Vagina (tissue), 2 donors: ENCODE measurements at places on chromosomes 13 and 19.

- no peak for DNase-seq
Measured at GRCh38 chr19:10543059-10543419, 665 bp upstream of the ATG4D start.

DNA sequence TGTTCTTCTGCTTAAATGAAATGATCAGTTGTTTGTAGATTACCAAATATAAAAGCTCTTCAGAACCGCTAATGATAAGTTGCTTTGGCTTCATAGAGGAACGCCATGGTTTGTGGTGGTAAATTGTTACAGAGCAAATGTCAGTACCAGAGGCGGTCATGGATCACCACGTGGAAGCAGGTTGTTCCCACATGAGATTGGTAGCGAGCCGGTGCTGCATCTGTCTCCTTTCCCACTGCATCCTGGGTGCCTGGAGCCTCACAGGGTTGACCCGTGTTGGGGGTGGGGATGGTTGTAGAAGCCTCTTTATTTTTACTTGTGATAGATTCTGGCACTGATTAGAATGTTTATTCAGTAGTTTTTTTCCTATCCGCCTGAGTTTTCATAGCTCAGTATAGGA lies 14.7 kb downstream of the GARRE1 start:
- DNase-seq = no peak

- DNase-seq = no peak
Measured at GRCh38 chr13:46031581-46032263, 20.8 kb downstream of the ZC3H13 start.

- DNase-seq = no peak
Measured at GRCh38 chr13:71876648-71877255, 9.7 kb upstream of the DACH1 start.

DNA sequence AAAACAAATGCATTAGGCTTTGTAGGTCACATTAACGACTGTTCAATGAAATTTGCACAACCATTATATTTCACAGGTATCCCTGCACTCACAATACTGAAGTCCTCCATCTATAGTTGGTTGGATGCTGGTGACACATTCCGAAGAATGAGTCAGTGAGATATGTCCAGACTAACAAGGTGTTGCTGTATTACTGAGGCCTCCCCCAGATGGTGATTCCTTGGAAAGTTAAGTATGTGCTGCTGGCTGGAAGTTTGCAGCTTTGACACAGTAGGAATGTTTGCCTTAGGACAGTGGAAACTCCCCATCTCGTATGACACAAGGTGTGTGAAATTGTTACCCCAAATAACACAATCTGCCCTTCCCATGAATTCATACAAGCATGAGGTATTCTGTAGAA lies 46.6 kb downstream of the FGF14 start:
- DNase-seq = no peak

DNA sequence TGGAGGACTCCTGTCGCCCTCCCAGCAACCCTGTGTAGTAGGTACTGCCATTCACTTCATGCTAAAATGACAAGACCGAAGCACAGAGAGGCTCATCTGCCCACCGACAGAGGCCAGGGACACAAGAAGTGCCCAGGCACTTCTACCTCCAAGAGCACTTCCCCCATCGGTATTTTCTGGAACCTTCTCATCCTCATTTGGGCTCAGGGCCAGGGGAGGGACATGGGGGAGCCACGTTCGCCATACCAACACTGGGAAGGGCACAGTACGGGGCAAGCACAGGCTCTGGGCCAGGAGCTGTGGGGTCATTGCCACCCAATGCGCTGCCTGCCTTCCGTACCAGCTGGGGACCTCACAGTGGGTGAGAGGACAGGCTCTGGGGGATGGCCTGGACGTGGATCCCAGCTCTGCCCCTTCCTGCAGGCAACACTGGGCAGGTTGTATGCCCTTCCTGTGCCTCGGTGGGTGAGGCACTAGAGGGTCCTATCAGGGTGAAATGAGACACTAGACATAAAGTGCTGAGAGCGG lies 21.3 kb upstream of the CCNP start:
- no peak for DNase-seq

DNA sequence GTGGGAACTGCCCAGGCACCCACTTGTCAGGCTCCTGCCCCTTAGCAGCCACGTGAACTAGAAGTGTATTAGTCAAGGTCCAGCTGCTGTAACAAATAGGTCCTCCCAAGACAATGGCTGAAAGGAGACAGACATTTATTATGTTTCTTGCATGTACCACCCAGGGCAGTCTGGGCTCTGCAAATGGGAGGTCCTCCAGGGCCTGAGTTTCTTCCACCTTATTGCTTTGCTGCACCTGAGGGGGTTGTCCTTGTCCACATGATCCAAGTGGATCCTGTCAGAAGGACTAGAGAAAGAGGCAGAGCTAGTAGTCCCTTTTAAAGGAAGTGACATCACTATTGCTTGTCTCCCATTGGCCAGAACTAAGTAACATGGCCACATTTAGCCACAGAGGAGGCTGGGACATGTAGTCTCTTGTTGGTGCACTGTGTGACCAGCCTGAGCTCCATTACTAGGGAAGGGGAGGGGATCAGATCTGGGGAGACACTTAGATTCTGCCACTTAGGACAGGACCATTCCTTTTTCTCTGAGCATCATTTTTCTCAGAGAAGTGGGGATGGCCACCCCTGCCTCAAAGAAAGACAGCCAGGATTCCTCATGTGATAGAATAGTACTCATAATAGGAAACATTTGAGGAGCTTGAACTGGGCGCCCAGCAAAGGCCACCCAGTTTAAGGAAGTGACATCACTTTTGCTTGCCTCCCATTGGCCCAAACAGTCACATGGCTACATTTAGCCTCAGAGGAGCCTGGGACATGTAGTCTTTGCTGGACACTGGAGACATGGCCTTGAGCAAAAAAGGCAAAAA lies 15.1 kb downstream of the CC2D1A start:
- no peak for DNase-seq

DNA sequence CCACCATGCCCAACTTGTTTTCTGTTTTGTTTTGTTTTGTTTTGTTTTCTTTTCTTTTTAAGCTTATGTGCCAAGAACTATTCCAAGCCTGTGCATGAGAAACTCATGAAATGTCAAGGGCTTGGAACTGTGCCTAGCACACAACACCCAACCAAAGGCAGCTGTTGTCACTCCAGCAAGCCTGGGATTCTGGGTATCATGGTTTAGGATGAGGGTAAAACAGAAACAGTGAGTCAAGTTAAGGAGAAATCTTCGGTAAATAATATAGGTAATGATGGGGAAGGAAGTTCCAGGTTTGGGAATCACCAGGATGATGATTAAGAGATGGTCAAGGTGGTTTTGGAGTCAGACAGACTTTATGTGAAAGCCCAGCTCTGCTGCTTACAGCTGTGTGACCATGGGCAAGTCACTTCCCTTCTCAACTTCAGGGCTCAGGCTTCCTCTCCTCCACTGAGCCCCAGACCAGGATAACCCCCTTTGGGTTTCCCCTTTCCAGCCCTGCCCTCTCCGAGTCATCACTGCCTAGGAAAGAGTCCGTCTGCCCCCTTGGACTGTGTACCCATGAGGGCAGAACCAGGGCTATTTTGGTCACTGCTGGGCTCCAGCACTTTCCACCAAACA lies 5.0 kb downstream of the PVR start:
- no peak for DNase-seq

DNA sequence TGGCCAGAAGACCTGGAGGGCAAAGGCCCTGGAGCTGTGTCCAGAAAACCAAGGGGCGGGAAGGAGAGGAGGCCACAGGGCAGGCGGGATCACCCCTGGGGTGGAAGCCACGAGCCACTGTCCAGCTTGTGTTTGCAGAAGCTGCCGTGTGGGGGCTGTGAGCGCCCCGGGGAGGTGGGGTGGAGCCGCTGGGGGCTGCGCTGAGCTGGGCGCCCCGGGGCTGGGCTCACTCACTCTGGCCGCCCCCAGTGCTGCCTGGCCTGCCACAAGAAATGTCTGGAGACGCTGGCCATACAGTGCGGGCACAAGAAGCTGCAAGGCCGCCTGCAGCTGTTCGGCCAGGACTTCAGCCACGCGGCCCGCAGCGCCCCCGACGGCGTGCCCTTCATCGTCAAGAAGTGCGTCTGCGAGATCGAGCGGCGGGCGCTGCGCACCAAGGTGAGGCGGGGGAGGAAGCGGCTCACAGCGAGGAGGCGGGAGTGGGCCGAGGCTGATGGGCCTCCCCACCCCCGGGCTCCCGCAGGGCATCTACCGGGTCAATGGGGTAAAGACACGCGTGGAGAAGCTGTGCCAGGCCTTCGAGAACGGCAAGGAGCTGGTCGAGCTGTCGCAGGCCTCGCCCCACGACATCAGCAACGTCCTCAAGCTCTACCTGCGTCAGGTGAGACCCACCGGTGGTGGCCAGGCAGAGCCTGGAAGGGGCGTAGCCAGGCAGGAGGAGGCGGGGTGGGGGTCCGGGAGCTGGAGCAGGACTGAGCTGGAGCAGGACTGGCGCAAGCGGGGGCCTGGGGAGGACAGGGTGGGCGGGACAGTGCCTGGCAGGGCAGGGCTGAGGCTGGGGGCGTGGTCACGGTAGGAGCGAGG lies 13.6 kb downstream of the POLR2E start:
- DNase-seq = no peak

DNA sequence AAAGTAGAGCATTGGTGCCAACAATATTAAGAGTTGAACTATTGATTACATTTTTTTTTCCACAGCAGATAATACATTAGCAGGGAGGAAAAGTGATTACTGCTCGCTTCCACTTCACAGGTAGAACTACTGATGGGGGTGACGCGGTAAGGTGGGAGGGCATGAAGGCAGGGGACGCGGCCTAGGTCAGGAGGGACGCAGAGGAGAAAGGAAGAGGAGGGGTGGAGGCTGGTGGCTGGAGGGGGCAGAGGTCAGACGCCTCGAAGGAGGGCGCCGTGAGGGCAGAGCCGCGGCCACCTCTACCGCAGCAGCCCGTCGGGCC lies 287 bp upstream of the B3GLCT start:
- no peak for DNase-seq

DNA sequence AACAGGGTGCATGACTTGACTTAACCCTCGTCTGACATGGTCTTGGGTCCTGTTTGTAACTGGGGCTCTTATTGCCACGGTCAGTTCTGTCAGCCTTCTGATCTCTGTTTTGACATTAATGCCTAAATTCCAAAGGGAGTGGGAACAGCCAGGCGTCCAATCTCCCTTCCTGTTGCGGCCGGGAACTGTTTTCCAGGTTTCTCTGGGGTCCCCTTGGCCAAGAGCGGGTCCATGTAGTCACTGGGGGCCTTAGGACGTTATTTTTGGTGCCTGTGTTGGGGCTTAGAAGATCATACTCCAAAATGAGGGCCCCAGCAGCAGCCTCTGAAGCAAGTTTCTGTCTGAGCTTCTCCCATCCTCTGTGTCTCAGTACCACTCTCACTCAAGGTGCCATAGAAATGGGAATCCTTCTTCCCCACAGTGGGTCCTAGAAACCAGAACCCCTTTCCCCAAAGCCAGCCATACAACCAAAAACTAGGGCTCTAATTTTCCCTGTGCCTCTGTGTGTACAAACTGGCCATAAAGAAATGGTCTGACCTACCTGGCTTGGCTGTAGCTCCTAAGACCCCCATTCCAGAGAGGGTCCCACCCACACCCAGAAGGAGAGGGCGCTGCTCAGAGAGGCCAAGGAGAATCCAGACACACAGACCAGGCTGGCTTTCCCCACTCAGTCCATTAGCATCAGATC lies 50.4 kb downstream of the C13orf46 start:
- peak; percentile 76 for DNase-seq

- no peak for DNase-seq
Measured at GRCh38 chr19:12788042-12788681, 3.1 kb upstream of the JUNB start.

DNA sequence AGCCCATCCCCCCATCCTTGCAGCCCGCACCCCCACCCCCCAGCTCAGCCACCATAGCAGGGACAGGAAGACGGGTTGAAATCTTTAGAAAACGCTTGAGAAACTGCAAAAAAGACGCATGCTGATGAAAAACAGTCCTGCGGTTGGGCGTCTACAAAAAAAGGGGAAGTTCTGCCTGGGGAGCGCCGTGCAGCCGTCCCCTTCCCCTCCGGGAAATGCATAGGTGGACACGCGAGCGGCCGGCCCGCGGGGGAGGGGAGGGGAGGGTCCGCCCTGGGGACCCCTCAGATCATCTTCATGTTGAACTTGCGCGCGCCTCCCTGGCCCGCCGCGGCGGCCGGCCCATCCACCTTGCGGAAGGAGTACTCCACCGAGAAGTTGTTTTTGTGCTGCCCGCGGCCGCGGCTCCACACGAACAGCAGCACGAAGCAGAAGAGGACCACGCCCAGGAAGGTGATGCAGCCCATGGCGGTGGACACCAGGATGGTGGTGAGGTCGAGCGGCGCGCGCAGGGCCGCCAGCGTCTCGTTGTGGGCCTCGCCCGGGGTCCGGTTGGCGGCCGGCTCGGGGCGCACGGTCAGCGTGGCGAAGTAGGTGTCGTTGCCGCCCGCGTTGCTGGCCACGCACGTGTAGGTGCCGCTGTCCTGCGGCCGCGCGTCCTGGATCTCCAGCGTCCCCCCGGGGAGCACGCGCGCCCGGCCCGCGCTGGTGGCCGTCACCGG lies 7.9 kb upstream of the PEAK3 start:
- no peak for DNase-seq

- no peak for DNase-seq
Measured at GRCh38 chr19:14187561-14187960, 18.4 kb downstream of the ADGRL1 start.

GRCh38 chr13:90068658-90069057 lies 1278.8 kb upstream of the MIR17HG start:
- DNase-seq = no peak

DNA sequence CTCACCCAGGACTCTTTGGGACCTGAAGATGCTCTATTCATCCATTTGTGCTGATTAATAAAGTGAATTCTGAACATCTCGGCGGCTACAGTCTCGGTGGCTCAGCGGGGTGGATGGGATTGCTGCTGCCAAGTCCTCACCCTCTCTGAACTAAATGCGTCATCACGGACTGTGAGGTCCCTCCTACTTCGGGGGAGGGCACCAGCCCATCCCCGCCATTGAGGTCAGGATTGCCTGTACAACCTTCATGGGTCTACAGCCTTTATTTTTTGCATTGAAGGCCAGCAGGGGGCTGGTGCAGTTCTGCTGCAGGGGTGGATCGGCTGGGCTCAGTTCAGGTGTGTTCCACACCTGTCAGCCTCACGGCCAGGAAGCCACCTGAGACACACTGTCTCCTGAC lies 181.8 kb downstream of the COL4A1 start:
- peak; percentile 80 for DNase-seq

DNA sequence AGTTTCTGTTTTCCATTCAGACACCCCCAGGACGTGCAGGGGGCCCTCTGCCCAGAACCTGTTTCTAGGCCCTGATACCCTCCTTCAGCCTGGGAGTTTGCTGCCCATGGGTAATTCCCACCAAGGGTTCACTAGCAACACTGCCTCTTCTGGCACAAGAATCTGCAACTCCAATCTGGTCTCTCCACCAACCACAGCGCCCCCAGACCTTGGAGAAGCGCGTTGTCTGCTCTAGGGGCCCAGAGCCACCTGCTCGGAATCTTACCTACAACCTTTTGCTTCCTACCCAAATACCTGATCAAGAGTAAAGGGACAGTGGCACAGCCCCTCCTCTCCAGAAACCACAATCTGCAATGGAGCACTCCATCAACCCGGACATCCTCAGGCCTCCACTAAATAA lies 763 bp downstream of the ZNF180 start:
- DNase-seq = no peak
